Suppressor macrophage treated with lipopolysaccharide for 1 hour (primary cell): ENCODE measurements at places on chromosomes 1 and 21.

- no peak for DNase-seq
These were observed at the start of gene DIO1 for GRCh38 chr1:53893999-53894636. Gene DIO1, plus strand, starts transcription at chr1:53894187. Its CDS starts 24 bp downstream, at chr1:53894211.

DNA sequence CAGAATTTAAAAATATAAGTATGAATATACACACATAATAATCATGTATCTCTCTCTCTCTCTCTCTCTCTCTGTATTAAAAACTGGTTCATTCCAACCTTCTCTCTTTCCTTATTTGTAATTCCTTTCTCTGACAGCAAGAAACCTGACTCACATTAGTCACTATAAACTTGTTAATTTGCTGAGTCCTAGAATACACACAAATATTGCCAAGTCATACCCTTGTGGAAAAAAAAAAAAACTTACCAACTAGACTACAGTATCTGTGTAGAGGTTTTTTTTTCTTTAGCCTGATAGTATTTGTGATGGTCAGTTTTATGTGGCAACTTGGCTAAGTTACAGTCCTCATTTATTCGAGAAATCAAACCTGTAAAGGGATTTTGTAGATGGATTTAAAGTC lies 26.3 kb upstream of the NHLH2 start:
- DNase-seq = peak; percentile 32

DNA sequence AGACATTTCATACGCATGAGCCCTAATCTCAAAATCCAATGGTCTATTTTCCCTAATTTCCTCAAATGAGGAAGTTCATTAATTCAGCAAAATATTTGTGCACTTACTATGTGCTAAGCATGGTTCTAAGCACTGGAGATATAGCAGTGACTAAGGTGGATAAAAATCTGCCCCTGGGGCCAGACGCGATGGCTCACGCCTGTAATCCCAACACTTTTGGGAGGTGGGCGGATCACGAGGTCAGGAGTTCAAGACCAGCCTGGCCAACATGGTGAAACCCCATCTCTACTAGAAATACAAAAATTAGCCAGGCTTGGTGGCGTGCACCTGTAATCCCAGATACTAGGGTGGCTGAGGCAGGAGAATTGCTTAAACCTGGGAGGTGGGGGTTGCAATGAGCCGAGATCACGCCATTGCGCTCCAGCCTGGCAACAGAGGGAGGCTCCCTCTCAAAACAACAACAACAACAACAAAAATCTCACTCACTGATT lies 4.3 kb upstream of the MIIP start:
- no peak for DNase-seq

DNA sequence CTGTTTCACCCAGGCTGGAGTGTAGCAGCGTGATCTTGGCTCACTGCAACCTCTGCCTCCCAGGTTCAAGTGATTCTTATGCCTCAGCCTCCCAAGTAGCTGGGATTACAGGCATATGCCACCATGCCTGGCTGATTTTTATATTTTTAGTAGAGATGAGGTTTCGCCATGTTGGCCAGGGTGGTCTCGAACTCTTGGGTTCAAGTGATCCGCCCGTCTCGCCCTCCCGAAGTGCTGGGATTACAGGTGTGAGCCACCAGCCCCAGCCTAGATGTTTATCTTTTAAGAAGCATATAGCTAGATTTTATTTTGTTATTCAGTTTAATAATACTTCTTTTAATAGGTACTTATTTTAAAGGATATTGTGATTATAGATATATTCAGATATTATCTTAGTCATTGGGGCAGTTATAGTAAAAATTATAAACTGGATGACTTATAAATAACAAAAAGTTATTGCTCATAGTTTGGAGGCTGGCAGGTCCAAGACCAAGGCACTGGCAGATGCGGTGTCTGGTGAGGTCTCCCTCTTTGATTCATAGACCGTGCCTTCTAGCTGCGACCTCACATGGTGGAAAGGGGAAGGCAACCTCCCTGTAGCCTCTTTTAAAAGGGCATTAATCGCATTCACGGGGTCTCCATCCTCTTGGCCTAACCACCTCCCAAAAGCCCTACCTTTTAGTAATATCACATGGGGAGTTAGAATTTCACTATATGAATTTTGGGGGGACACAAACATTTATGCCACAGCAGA lies 3.1 kb upstream of the KCNE2 start:
- DNase-seq = no peak

GRCh38 chr1:147781056-147781471 lies 20.7 kb upstream of the GJA5 start:
- DNase-seq = no peak

GRCh38 chr1:194175251-194175650 lies 988.8 kb upstream of the B3GALT2 start:
- DNase-seq = no peak

DNA sequence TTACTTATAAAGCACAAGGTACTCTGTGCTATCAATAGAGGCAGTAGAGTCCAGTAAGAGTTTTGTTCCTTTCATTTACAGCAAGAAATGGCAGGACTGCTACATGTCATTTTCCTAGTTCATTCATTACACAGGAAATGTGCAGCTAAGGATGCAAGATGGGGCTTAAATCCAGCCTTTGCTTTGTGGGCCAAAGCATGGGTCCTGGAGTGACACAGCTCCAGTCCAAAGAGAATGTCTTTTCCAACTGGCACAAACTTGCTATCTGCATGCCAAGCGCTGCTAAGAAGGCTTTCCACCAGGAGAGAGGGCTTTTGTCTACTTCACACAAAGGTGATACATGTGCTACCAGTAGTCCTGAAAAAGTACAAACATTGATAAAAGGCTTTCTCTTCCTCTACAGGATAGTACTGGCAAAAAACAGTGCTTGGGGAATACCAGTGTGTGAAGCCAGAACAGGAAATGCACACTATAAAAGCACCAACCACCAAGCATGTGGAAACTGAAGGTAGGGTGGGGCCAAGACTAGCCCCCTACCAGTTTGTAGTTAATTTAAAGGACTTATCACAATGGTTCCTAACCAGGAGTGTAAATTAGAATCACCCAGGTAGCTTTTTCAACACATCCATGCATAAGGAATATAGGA lies 68.7 kb downstream of the ARID4B start:
- no peak for DNase-seq

DNA sequence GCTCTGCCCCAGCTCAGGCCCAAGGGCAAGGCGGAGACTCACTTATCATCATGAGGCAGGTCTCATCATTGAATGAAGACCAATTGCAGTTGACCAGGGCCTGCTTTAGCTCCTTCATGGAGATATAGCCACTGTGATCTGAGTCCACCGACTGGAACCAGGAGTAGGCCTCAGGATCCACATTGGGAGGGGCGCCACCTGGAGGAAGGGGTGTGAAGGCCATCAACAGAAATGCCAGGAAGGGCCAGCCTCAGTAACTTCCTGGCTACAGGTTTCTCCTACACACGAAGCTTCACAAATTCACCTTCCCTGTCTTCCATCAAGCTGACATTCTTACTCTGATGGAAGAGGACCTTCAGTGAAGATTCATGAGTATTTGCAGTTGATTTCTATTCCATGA lies 11.6 kb downstream of the PEF1 start:
- DNase-seq = peak; percentile 69

DNA sequence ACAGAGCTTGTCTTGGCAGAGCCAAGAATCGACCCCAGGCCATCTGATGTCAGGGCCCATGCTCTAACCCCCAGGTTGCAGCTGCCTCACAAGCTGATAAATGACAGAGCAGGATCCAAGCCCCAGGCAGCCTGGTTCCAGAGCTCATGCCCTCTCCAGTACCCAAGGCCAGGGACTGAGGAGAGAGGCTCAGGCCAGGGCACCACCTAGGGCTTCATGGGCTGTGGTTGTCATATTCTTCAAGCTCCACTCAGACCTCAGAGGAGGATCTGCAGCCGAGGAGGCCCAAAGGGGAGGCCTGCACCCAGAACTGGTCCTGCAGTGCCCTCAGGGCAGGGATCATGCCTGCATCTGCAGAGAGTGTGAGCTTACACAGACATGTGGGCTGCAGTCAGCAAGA lies 301.1 kb downstream of the MATN1 start:
- DNase-seq = no peak

DNA sequence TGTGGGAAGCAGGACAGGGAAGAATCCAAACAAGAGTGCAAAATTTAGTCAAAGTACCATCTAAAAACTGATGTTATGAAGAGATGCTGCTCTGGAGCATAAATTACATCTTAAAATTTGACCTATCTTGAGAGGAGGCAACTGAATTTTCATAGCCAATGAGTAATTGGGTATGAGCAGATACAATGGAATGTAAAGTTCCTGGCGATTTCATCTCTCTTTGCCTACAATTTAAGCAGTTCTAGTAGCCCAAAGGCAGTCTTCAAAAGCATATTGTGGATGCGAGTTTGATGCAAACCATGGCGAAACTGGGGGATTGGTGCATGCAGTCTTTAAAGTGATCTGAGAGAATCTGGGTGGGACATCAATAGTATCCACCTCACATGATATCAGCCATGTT lies 1265.9 kb downstream of the BRINP3 start:
- DNase-seq = no peak

DNA sequence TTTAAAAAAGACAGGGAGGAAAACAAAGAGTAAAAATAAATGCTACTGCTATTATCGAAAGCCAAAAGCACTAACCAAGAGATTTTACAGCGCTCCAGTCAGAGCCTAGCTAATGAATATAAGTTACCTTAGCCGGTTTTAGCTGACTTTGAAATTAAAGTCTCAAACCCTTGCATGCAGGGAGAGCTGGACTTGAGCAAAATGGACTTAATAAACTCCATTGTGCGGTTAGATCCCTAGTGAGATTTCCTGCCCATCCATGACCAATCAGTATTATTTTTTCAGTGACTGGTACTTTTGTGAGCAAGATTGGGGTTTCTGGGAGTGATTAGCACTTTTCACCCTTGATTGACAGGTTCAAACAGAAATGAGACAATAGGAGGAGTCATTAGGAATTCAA lies 333.4 kb upstream of the ADGRL2 start:
- no peak for DNase-seq

DNA sequence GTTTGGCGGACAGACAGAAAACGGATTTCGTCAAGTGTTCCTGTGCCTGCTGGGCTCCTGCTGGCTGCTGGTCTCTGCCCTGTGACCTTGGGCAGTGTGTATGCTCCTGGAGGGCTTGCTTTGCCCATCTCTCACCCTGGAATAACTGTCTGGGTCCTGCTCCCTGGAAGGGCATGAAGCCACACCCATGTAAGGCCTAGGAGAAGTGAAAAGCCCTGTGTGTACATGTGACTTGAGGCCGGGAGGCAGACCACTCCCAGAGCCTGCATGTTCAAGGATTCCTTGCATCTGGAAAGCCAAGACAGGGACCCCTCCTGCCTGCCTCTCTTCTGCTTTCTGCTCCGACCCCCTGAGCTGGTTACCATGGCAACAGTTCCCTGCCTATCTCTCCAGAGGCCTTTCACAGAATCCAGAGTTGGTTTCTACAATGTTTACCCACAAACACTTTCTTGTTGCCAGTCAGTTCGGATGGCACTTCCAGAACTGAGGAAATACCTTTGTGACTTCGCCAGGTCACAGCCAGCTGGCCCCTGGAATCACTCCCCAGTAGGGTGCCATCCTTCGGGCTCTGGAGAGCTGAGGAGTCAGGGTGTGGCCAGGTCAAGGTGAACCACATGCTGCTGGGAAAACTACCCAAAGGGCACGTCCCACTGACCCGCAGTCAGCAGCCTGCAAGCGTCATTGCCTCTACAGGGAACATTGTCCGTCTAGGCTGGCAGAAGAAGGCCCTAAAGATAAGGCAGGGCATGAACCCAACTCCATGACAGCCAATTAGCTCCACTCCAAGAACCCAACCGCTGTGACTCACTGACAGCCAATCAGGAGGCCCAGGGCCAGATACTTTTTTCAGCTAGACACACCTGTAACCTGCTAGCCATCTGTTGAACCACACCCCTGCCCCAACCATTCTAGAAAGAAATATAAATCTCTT lies 14.7 kb upstream of the GPR37L1 start:
- DNase-seq = no peak

- no peak for DNase-seq
These were observed 31.8 kb upstream of the SLFNL1 start for GRCh38 chr1:41053316-41053715.

- DNase-seq = no peak
These were observed 35.7 kb downstream of the NEK2 start for GRCh38 chr1:211639475-211640300.

- DNase-seq = no peak
These were observed 37.1 kb downstream of the PRRX1 start for GRCh38 chr1:170700842-170701615.
